ENCODE measurements at places on chromosomes 3 and 15.

- DNase-seq: peak; percentile 44
Observed at GRCh38 chr15:70479056-70479455, 284.3 kb downstream of the UACA start.

DNA sequence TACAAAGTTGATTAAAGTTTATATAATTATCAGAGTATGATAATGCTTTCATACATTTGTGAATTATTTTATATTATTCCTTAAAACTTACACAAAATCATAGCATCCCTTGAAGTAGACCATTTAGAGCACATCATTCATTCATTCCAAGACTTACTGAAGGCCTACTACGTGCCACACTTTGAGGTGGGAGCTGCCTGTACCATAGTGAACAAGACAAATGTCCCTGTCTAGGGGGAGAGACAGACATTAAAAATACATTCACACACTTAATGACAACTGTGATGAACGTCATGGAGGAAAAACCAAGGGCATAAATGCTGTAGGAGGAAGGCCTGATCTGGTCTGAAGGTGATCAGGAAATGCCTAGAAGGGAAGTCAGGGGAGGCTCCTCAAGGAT is 12.1 kb downstream of the MCCC1 start:
- no peak for DNase-seq

DNA sequence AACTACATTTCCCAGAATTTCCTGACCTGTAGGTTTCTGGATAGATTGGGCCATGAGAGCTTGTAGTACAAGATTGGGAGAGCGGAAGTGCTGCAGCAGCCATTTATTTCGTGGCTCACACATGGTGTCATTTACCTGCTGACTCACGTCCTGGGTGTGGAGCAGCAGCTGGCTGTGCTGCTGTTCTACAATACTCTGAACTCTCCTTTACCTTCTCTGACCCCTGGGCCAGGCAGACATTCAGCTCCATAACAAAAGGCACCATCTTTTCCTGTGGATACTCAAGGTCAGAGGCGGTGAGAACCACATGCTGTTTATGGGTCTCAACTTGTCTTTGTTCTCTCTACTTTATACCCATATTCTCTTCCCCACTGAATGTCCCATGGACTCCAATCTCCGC is 490.2 kb downstream of the IGSF11 start:
- DNase-seq: no peak

DNA sequence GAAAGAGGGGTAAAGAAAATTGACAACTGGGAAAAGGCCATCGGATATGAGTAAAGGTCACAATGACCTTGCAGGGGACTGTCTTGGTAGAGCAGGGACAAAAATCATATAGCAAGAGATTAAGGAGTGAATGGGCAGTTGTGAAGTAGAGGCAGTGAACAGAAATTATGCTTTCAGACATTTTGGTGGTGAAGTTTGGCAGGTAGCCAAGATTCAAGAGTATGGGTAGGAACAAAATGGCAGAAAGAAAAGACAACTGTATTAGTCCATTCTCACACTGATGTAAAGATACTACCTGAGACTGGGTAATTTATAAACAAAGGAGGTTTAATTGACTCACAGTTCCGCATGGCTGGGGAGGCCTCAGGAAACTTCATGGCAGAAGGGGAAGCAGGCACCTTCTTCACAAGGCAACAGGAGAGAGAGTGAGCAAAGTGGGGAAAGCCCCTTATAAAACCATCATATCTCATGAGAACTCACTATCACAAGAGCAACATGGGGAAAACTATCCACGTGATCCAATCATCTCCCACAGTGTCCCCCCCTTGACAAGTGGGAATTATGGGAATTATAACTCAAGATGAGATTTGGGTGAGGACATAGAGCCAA is 84.0 kb downstream of the CGNL1 start:
- no peak for DNase-seq

DNA sequence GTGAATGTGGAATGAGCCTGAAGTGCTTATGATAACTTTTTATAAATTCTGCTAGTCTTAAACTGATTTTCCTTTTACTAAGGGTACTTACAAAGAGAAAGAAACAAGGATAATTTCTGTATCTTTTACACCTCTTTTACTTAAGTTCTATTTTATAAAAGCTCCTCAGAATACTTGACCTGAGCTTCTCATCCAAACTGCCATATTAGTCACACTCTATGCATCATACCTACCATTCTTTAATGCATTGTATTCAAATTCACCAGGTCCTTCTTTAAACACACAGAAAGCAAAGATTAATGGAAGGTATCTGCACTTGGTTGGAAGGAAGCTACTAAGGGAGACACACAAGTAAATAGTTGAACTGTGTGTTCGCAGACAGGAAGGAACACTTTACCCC is 1.6 kb upstream of the TOPAZ1 start:
- no peak for DNase-seq

GRCh38 chr3:172965256-172965655 is 175.8 kb downstream of the SPATA16 start:
- DNase-seq: no peak

DNA sequence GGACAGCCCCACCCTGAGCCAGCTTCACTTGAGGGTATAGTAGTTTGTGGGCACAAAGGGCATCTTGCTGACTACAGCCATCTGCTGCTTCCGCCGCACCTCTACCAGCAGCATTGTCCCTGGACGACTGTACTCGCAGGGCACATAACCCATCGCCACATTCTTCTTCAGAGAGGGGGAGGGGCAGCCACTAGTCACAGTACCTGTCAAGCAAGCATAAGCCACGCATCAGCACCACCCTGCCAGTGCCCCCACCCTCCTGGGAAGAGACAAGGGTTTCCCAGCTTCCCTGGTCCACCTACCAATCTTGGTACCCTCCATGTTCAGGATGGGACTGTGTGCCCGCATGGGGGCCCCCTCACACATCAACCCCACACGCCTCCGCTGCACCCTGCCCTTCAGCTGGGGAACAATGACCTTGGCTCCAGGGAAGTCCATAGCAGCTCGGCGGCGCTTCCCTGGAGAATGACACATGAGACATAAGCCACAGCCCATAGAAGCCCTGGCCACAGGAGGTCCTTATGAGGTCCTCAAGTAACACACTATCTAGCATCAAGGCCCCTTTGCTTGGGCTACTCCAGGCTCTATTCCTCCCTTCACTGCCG is 4.7 kb downstream of the AMT start:
- DNase-seq: no peak

- DNase-seq: no peak
Observed at GRCh38 chr3:190545191-190545590, 31.3 kb downstream of the IL1RAP start.

GRCh38 chr15:75648156-75649000 is 666 bp downstream of the SNX33 start:
- DNase-seq: no peak

- no peak for DNase-seq
Observed at GRCh38 chr15:36472672-36473071, 106.8 kb upstream of the CDIN1 start.

DNA sequence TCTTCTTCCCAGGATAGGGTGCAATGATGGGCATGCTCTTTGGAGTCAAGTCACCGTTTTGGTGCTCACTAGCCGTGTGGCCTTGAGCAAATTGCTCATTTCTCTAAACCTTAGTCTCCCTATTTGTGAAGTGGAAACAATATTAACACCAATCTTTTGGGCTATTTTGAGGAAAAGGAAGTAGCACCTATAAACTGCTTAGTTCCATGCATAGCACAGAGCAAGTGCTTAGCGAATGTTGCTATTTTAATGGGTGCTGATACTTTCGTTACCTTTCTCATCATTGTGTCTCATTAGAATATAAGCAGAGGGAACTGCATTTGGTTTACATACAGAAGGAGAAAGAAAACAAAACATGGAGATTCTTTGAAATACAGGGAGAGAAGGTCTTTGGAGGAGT is 66.1 kb downstream of the BOC start:
- DNase-seq: no peak

DNA sequence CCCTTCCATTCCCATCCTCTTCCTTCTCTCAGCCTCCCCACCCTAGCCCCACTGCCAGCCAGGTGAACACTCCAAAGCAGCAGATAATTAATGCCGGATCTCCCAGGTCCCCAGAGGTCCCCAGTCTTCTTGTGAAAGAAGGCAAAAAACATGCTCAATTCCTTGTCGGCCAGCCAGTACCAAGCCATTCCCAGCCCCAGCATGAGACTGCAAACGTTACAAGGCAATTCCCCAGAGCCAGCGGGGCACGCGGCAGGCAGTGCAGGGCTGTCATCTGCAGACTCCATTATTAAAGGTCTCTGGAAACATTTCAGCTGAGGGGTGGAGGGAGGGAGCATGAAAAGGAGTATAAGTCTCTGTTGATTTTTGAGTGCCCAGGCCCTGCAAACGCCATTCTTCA is 117.8 kb downstream of the XXYLT1 start:
- DNase-seq: no peak

GRCh38 chr3:72155391-72156064 is 370.6 kb upstream of the PROK2 start:
- DNase-seq: no peak

- no peak for DNase-seq
Observed at GRCh38 chr3:25576831-25577454, 87.8 kb downstream of the TOP2B start.
